Stimulated activated CD4-positive, alpha-beta T cell treated with anti-CD3 and anti-CD28 coated beads, Interleukin-4, amount 100 ng/mL, for 1 hour (primary cell): ENCODE measurements at places on chromosomes 13 and 19.

- no peak for DNase-seq
These were observed 1.2 kb downstream of the MADCAM1 start for GRCh38 chr19:497491-497868.

DNA sequence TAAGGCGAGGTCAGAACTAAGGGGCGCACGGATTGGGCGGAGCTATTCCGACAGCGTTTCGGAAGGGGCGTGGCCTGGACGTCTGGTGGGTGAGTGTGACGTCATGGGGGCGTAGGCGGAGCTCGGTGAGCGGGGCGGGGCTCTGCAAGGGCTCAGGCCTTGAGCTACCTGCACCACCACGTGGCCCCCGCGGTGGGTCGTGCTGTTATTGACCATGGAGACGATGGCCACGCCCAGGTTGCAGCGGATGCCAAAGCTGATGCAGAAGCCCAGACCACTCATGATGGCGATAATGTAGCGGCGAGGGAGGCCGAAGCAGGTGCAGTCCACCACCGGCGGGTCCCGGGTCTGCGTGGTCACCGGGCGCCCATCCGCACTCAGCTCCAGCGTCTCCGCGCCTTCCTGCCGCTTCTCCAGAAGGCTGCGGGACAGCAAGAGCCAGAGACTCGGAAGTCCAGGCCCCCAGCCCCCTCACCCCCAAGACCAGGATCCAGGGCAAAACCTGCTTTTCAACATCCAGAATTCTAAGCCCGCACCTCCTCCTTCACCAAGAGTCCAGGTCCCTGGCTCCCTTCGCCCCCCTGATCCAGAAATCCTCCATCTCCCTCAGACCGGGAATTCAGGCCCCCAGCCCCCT is 4.8 kb downstream of the SLC17A7 start:
- DNase-seq, result peak; percentile 64

GRCh38 chr19:58434217-58434616 is 5.7 kb downstream of the ZNF132 start:
- no peak for DNase-seq

DNA sequence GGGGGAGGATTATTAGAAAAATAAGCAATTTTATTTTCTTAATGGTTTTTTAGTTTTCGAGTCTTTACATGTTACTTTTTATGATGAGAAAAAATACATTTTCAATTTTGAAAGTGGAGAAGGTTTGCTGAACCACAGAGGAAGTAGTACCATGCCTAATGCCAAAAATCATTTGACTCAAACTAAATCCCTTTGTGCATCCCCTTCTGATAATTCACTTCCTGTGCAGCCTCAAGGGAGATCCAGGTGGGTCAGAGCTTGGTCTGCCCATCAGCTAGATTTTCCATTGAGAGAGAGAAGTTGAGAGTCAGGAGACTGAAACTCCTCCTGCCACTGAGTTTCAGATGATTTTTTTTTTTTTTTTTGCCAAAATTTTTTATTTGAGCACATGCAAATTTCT is 571.7 kb downstream of the LIG4 start:
- DNase-seq, result no peak

- no peak for DNase-seq
These were observed 7.9 kb downstream of the LIPE start for GRCh38 chr19:42419309-42419708.

DNA sequence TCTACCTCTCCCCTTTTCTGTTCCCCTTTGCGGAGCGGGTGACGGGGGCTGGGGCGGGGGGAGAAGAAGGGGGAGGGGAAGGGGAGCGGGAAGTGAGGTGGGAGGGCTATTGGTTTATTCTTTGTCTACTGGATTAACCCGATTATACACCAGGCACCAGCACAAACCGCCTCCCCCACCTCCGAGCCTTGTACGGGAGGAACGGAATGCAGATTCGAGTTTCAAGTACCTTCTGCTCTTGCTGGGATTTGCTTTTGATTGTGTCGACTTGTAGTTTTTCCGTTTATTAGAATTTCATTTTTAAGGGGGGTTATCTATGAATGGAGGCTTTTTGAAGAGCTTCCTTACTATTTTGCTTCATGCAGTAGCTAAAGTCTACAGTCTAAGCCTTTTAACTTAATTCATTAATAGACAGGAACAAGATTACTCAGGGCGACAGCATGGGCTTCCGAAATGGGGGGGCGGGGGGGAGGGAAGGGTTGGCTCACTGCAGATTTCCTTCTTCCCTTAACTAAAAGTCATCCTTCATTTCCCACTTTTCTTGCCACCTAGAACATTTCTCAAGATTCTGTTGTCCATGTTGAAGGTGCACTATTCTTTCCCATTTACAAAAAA is 937 bp upstream of the SPRY2 start:
- no peak for DNase-seq

GRCh38 chr19:29483641-29483920 is 42.2 kb upstream of the VSTM2B start:
- no peak for DNase-seq

GRCh38 chr19:19115954-19116353 is 22.3 kb downstream of the TMEM161A start:
- peak; percentile 50 for DNase-seq

GRCh38 chr19:56261145-56261544 is 11.4 kb upstream of the EDDM13 start:
- DNase-seq, result no peak

DNA sequence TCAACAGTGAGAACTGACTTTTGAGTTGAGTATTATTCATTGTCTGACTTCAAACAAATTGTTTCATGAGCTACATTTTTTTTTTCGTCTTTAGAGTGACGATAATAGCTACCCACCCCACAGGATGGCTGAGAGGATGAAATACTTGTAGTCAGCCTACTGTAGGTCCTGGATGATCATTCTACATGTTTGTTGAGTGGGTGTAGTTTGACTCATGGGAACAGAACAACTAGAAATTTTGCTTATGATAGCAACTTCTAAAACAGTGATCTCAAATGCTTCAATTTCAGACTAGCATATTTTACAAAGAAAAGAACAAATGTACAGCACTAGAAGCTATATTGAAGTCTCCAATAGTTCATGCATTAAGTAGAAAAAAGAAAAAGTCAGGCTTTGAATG is 651.8 kb downstream of the PCDH9 start:
- DNase-seq, result no peak

GRCh38 chr13:61415058-61415721 is 459 bp downstream of the PCDH20 start:
- DNase-seq, result no peak

DNA sequence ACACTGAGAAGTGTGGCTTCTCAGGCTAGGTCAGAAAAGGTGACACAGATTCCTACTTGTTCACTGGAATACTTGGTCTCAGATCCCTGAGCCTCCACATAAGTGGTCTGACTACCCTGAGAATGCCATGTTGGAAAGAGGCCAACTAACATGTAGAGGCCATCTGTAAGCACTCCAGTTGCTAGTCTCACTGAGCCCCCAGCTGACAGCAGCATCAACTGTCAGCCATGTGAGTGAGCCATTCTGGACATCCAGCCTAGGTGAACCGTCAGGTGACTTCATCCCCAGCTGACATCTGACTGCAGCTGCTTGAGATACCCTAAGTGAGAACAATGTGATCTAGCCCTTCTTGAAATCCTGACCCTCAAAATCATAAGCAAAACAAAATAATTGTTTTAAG is 18.1 kb upstream of the ARL11 start:
- no peak for DNase-seq

DNA sequence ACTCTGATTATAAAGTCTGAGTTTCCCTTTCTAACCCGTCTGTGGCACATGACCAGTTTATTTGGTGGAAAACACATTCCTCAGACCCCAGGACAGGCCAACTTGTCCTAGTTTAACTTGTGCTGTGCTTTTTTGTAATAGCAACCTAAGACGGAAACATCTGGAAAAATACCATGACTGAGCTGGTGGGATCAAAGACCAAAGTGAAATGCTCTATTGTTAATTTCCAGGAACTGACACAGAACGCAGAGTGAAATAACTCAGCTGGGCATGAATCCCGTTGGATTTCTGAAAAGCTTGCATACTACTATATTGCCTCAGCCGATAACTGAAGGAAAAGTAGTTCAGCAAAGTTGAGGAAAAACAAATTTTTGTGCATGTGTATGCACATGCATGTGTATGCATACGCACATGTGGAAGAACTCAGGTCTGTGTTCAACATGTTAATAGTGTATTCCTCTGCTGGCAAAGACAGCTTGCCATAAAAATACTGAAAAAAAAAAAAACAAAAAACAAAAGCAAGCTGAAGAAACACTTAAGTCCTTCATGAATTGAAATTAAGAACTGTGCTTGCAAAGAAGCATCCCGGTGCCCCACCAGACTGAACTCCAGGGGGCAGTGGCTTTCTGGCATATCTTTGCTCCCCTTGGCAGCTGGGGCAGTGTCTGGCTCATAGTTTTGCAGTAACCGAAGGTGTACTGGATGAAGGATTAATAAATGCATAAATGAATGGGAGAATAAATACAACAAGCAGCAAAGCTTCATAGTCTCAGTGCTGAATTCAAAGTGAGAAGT is 187.8 kb downstream of the LHFPL6 start:
- no peak for DNase-seq

DNA sequence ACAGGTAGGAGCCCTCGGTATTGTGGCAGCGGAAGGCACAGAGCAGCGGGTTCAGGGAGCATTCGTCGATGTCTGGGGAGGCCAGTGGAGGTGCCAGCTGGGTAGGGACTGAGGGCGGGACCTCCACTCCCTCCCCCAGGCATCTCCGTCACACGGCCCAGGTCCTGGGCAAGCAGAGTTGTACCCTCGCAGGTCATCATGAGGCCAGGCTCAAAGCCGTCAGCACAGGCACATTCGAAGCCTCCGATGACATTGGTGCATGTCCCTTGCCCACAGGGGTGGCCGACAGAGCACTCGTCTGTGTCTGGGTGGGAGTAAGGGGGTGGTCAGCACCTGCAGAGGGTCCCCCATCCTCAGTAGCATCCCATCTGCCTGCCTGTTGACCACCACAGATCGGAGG is 35.3 kb downstream of the CCL25 start:
- DNase-seq, result no peak

DNA sequence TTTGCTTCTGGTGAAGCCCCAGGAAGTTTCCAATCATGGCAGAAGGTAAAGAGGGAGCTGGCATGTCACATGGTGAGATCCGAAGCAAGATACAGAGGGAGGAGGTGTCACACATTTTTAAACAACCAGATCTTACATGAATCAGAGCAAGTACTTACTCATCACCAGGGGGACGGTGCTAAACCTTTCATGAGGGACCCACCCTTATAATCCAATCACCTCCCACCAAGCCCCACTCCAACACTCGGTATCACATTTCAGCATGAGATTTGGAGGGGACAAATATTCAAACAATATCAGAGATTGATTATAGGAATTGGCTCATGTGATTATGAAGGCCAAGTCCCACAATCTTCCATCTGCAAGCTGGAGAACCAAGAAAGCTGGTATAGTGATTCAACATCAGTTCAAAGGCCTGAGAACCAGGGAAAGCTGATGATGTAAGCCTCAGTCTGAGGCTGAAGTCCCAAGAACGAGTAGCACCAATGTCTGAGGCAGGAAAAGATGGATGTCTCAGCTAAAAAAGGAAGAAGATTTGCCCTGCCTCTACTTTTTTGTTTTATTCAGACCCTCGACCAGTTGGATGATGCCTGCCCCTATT is 58.6 kb upstream of the WDFY2 start:
- no peak for DNase-seq

DNA sequence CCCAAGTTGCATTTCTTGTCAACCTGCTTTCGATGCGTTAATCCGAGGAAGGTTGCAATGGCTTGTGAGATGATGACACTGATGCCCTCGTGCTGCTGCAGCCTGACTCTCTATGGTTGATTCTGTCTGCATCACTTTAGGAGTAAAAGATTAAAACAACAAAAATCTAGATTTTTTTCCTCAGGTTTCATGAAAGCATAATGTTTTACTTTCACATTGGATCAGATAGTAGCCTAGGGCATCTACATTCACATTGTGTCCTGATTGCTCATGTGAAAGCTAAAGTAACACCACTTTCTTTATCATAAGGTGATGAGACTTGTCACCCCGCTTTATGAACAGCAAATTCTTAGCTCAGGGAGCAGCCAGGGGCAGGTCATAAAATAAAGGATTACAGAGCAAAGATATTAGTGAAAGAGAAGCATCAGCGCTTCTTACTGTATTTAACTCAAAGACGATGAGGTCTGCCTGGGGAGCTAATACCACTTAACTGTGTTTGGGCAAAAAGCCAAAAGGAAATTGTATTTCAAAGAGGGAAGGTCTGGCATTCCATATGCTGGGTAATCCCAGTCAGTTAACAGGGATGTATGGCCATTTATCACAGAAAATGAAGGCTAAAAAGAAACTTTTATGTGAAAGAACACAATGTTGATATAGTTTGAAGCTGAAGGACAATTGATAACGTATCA is 270.5 kb downstream of the GPC6 start:
- no peak for DNase-seq

- DNase-seq, result no peak
These were observed 3.1 kb downstream of the ZNF784 start for GRCh38 chr19:55621205-55621672.

DNA sequence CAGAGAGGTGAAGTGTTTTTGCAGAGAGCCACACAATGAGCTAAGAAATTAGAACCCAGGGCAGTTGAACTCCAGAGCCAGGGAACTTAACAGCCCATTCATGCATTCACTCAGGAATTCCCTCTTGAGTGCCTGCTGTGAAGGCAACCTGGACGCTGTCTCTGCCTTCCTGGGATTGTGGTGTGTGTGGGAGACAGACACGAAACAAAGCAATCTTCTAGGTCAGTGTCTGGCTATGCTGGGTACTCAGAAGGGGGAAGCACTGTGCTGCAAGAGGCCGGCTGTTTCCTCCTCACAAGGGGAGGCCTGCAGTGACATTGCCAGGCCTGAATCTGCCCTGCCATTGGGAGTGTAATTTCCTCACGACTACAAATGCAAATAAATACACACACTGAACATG is 9.7 kb downstream of the BCKDHA start:
- DNase-seq, result no peak

GRCh38 chr19:39240421-39240820 is 4.4 kb downstream of the IFNL3 start:
- DNase-seq, result no peak

- DNase-seq, result no peak
These were observed 37.6 kb upstream of the MAB21L1 start for GRCh38 chr13:35514061-35514477.

DNA sequence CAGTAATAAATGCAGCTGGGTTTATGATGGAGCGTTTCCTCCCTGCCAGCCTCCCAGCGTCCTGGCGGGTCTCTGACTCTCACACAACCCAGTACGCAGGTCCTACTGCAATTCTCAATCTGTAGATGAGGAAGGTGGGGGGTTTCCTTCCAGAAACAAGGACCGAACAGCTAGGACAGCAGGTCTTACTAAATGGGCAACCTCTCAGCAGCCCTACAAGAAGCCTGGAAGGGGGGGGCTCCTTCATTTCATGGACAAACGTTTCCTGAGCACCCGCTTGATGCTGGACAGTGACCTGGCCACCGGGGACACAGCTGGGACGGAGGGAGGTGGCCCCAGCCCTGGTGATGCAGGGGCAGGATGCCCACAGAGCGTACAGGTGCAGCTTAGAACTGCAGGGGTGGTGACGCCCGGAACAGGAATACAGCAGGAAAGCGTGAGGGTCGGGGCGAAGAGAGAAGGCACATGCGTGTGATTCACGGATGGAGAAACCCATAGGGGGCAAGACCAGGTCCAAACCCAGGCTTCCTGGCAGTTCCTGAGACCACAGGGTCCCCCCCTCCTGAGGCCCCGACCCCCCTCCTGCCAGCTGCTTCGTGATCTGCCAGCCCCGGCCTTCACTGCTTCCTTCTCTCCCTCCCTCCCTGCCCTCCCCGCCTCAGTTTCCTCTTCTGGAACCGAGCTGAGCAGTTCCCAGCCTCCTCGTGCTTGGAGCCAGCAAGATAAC is 732 bp upstream of the C2CD4C start:
- no peak for DNase-seq
